Stimulated activated CD8-positive, alpha-beta memory T cell treated with anti-CD3 and anti-CD28 coated beads, Interleukin-15, amount 100 ng/mL, for 1 hour (primary cell): ENCODE measurements at places on chromosomes 2 and 18.

DNA sequence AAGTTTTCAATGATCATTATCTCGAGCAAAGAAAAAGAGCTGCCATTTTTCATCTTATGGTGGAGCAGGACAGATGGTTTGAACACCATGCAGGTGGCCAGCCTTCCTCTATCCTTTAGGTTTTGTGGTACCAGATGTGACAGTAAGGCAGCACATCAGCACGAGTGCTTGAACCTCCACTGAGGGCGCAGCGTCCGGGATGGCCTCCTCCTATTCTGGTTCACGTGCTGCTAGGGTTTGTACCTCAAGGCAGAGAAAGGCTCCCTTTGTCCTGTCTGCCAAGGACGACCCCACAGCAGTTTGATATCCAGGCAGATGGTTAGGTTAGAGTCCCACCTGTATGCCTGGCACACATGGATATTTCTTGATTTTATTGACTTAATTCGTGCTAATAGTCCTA, 50.2 kb downstream of the DCDC2C start:
- DNase-seq, result no peak

- DNase-seq, result no peak
Measured at GRCh38 chr2:181574321-181574720, 82.6 kb downstream of the CERKL start.

GRCh38 chr2:217657252-217657651, 345.5 kb downstream of the TNS1 start:
- no peak for DNase-seq

GRCh38 chr2:1004398-1004797, 53.7 kb downstream of the SNTG2 start:
- no peak for DNase-seq

DNA sequence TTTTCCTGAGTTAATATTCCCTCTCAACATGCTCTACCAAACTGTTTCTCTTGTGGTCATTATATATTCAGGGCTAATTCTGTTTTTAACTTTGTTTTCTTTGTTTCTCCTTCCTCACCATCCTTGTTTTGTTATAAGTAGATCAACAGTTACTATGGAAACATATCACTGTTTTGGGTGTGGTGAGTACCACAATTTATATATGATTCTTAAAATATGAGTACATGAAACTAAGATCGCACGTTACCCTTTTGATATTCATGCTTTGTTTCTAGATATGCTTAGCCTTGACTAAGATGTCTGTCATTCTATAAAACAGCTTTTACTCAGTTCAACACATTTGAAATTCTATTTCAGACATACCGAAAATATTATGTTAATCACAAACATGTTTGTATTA, 232.3 kb upstream of the ITGA4 start:
- DNase-seq, result no peak
